ENCODE measurements at places on chromosomes 4 and X.

DNA sequence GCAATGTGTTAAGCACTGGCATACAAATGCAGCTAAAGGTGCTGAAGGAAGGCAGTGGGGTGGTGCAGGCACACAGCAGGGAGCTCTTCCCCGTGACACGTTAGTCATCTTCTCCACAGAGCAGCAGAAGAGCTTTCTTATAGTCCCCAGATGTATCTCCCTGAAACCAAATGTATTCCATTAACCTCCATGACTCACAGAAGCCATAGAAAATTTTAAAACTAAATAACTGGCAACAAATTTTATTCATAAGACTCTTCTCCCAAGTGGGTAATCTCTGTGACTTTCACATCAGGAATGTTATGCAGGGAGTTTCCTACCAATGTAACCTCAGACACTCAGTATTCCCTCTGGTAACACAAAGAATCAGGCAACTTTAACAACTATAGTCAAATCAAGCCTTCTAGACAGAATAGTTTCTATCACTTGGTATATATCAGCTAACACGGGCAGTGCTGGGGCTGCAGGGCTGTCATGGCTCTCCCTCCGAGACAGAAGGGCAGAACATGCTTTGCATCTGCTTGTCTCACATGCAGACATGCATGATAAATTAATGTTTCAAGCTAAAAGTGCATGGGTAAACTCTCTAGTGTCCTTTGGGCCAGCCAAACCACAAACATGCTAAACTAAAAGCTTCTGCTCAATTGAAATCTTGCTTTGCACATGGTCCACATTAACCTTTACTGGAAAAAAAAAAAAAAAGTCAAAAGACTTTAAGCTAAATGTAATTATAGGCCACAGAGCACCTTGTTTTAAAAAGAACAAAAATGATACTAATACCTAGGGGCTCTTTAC is 28.2 kb downstream of the ANXA5 start:
- peak; percentile 97 for DNase-seq

GRCh38 chr4:10023050-10023419 is 1.7 kb upstream of the SLC2A9 start:
- DNase-seq, result no peak

- DNase-seq, result no peak
Measured at GRCh38 chrX:2533424-2533823, 32.6 kb upstream of the DHRSX start.

- no peak for DNase-seq
Measured at GRCh38 chrX:99722094-99722493, 688.0 kb downstream of the PCDH19 start.

GRCh38 chr4:153582954-153583702 is 101.0 kb upstream of the TLR2 start:
- no peak for DNase-seq

- no peak for DNase-seq
Measured at GRCh38 chr4:184477201-184477999, 3.0 kb upstream of the IRF2 start.

- DNase-seq, result peak; percentile 29
Measured at GRCh38 chrX:53831662-53832635, 145.4 kb upstream of the HUWE1 start.

- DNase-seq, result no peak
Measured at GRCh38 chr4:113997206-113997605, 17.8 kb upstream of the ARSJ start.

- no peak for DNase-seq
Measured at GRCh38 chr4:187179086-187180058, 455.7 kb upstream of the FAT1 start.

DNA sequence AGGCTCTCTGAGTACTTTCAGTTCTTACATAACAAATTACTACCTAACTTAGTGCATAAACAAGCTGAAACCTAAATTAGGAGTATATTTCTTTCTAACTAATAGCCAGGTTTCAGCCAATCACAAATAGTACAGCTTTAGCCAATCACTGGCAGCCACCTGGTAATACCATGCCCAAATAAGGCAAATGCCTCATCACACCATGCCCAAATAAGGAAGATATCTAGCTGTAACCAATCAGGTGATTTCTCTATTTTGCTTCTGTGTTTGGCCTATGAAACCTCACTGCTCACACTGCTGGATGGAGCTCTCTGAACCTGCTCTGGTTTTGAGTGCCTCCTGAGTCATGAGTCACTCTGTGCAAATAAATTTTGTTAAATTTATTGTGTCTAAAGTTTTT is 113.5 kb downstream of the DDIT4L start:
- no peak for DNase-seq

GRCh38 chrX:11458170-11458569 is 165.0 kb downstream of the AMELX start:
- DNase-seq, result peak; percentile 48

DNA sequence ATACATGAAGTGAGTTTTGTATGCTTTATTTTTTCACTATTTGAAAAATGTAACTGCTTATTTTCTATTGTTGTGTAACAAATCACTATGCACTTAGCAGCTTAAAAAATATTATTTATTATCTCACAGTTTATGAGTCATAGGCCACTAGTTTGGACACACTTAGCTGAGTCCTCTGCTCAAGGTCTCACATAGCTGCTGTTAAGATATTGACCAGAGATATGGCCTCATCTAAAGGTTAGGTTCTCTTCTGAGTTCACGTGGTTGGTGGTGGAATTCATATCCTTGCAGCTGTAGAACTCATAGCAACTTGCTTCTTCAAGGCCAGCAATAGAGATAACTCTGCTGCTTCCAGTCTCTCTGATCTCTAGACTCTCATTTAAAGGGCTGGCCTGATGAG is 534.4 kb downstream of the SPRY1 start:
- DNase-seq, result no peak

- no peak for DNase-seq
Measured at GRCh38 chrX:37726346-37726745, 40.8 kb downstream of the XK start.
